Stimulated activated CD4-positive, alpha-beta T cell treated with anti-CD3 and anti-CD28 coated beads, TNF-alpha, amount 100 ng/mL, for 1 hour (primary cell): ENCODE measurements at places on chromosomes 2 and 18.

GRCh38 chr18:63444580-63444979 is 22.3 kb upstream of the VPS4B start:
- no peak for DNase-seq

DNA sequence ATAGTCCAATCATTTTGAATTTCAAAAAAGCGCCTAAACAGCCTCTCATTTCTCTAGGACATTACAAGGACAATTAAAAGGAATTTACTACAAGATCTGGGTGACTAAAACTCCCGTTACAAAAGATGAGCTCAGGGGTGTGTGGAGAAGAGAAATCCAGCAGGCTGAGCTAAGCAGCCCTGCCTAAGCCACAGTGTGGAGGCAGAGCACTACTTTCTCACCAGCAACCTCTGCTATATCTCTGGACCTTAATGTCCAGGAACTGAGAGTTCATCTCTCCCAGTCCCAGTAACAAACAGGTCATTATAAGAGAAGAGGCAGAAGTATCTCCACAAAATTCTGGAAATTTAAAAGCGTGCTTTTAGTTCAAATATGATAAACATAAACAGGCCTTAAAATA is 18.9 kb upstream of the ANKRD62 start:
- DNase-seq: no peak

- no peak for DNase-seq
These were observed 27.1 kb upstream of the CWC22 start for GRCh38 chr2:180033993-180034894.

DNA sequence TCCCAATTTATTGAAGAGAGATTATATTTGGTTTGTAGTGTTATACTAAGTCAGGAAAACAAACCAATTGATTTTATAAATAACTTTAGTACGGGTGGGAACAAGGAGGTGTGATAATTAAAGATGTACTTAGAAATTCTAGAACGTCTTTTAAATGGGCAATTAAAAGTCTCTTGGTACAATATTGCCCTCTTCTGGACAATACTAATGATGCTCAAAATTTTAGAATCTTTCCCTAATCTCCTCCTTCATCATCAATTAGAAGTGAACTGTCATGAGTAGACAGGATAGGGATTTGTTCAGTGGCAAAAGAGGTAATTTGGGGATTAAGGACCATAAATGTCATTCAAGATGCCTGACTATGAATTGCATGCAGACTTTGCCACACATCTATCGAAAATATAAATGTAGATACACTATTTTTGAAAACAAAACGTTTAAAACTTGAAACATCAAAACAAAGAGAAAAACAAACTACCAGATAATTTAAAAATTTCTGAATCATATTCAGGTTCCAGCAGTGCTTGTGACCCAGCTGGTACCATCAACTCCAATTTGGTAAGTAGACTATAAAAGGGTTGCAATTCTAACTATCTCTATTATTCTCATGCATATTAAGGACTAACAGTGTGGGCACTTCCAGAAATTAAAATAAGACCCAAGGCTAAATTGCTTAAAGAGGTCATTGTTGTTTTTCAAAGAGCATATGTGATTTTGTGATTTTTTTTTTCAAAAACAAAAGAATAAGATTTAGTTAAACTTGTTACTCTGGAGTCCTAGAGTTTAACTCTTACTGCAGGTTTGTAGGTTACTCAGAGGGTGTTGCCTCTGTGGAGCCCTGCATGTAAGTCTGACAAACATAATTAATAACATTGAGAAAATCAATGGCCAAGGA is 123.5 kb downstream of the LAMA3 start:
- DNase-seq: no peak

DNA sequence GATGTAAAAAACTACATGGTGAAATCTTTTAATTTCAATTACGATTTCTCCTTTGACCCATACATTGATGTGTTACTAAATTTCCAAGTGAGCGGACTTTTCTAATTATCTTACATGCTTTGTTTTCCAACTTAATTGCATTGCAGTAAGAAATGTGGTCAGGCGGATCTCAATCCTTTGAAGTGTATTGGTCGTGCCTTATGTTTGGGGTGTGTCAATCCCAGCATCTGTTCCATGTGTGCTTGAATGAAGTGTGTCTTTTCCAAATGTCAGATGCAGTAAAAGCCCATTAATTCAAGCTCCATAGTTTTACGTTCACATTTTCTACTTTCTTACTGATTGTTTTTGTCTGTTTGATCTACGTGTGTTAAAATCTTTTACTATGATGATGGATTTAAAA is 113.1 kb downstream of the UXS1 start:
- no peak for DNase-seq

DNA sequence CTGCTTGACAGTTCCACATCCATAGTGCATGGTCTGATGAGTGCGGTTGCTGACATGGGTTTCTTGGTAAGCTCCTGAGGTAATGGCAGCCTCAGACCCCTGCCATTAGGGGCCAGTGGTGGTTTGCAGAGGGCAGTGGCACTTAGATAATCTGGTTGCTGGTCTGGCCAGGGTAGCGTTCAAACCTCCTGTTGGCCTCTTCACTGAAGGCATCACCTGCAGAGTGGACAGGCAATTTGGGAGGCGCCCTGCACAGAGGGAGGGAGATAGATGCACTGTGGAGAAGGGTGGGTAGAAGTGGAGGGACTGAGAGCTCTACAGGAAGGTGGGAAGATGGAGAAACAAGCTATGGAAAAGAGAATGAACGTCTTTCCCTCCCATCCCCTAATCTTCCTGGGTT is 3.7 kb downstream of the HTRA2 start:
- no peak for DNase-seq

DNA sequence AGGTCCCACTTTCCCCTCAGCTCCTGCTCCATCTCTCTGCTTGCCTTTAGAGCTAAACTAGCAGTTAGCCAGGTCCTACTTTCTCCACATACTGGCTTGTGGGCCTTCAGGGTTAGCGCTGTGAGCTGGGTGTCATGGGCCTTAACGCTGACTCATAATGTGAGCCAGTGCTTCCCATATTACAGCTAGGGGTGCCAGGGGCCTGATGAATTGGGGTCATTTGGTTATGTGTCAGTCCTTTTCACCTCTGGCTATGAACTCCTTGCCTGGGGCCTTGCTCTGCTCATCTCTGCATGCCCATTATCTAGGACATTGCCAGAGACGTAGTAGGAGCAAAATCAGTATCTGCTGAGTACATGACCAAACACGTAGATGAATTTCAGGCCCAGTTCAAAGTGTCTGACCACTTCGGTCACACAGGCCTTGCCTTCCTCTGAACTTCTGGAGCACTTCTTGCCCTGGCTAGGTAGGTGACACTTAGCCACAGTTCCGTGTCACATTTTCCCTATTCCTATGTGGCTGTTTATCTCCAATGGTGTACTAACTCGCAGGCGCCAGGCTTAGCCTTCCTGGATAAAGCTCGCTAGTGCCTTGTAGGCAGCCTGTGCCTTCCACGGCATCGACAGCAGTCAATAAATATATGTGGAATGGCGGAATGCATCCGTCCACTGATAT is 103.2 kb upstream of the SIX3 start:
- DNase-seq: no peak

DNA sequence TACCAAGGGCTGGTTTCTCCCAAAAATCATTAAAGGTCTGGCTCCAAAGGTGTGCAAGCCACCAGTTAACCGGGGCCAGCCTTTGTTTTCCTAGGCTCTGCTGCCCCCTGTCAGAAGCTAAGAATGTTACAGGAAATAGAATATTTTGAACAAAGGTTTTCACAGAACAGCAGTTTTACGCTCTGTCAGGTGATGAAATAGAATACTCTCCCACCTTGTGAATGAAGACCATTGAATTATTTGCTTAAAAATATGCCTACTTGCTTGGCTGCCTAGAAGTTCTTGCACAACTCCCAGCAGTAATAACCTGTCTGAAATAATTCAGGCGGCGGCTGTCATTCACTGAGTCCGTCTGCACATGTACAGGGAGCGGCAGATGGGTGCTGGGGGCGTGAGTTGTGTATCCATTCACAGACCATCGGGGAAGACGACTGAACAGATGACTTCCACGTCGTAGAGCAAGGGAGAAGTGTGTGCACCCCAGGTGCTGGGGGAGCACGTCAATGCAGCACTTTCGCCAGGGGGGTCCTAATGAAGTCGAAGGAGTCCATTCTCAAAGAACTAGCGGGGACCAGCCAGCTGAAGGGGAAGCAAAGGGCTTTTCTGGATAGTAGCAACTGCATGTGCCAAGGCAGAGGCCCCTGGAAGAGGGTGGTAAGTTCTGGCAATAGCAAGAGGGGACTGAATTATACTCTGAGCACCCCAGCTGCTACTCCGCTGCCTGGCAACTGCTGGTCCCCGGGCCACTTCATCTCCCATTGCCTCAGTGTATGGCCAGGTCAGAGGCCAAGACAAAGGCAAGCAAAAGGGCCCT is 56.1 kb downstream of the SF3B1 start:
- DNase-seq: peak; percentile 47

GRCh38 chr2:231227310-231228162 is 29.1 kb downstream of the ARMC9 start:
- DNase-seq: no peak

GRCh38 chr2:200383380-200384110 is 77.1 kb downstream of the SPATS2L start:
- no peak for DNase-seq

DNA sequence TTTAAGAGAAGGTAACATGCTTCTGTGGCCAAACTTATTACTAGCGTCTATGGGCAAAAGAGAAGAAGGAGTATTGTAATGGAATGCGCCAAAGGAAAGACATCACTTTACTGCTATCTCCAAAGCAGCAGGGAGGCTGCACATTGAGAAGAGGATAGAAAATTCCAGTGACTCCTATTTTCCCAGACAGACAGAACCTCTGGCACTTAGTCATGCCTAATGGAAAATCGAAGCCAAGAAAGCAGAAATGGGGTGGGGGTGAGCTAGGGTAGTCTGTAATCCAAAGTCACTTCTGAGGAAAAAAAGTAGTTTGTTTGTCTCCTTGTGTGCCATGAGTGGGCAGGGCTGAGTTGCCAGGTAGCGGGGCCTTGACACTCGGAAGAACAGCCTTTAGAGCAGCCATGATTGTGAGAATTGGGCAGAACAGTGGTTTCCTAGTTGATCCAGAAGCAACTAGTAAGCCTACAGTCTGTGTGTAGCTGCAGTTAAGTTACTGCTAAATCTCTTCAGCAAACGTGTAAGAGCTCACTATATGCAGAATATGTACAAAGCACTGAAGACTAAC is 79.4 kb upstream of the FOSL2 start:
- no peak for DNase-seq

DNA sequence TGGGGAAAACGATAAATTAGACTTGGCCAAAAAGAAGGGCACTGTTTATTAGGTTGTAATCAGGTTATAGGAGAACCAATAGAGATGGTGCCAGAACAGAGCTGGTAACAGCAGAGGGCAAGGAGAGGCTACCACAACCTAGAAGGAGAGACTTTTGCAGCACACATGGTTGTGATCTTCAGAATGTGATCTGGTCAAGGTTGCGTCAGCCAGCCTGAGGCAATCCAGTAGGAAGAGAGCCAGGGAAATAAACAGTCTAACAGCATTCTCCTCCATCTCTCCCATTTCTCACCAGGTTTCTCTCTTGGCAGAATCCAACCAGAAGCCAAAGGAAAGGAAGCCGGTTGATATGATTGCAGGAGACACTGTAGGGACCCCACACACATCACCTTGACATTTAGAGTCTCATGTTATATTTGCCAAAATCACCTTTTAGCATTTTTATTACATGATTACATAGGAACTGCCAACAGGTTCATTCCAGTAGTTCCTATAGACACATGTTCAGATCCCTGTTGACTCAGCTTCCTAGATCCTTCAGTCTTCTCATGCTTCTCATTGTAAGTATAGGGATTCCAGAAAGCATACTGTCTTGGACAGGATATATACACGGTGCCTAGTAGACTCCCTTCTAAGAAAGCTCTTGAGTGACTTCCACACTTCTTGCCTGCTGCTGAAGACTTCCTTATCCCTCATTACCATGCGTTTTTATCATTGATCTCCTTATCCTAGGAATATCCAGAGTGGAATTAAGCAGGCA is 17.6 kb upstream of the SPATS2L start:
- DNase-seq: no peak

DNA sequence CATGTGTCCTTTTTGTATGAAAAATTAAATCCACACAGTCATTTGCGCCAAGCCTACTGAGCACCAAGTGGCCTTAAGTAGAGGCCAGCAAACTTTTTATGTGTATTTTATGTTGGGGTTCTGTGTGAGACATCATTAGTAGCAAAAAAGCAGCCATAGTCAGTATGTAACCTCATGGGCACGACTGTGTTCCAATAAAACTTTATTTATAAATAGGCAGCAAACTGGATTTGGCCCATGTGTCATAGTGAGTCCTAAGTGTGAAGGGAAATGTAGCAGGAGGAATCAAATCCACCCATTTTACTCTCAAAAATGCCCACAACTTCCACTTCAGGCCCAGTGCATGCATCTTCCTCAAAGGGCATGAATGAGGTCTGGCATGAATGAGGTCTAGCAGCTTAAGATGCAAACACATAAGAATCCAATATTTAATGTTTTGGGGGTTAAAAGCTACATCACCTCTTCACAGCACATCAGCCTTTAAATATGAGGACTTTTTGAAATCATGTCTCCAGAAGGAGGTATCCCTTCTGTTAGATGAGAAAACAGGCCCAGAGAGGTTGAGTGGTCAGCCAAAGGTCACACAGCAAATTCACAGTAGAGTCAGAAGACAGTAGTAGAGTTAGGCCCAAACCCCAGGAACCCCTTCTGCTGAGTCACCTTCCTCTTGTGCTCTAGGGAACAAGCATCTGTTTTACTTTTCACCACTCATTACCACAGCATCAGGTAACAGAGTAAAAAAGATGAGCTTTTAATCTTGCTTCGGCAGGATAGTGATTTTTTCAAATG is 45.6 kb downstream of the MREG start:
- DNase-seq: no peak

DNA sequence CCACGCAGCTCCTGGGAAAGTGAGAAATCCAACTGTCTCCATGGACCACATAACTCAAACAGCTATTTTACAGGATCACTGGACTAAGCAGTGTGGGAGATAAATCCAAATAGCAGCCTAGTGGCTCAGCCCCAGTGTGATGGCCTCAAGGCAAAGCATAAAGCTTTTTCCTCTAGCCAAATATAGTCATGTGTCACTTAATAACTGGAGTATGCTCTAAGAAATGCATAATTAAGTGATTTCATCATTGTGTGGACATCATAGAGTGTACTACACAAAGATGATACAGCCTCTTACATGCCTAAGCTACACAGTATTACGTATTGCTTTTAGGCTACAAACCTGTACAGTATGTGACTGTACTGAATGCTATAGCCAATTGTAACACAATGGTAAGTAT is 31.8 kb upstream of the ST8SIA3 start:
- no peak for DNase-seq
